ENCODE measurements at places on chromosomes 6 and 20. TPM values are rescaled to one million over a fixed set of nuclear protein-coding genes. Genes with fewer than 3 reads are reported as not detected.
A peak's percentile ranks its signal among the peaks of the same experiment; 100 is the strongest.

Gene SRF
- total RNA-seq: 111 TPM

Gene BPIFB1
- total RNA-seq: not detected

Gene COMMD7
- total RNA-seq: 24.5 TPM

Gene GGTLC1
- total RNA-seq: not detected

Gene SIM1
- not detected for total RNA-seq

Gene C20orf96
- total RNA-seq: 2.6 TPM

Gene MUC21
- total RNA-seq: not detected

Gene ADGB
- not detected for total RNA-seq

Gene XKR7
- not detected for total RNA-seq

Gene ULBP2
- not detected for total RNA-seq

Gene ARMC12
- total RNA-seq: 0.83 TPM

Gene RIPOR3
- 6.1 TPM for total RNA-seq

Gene PERP
- 83.0 TPM for total RNA-seq

Gene OVOL2
- not detected for total RNA-seq

Gene PDE7B
- 7.4 TPM for total RNA-seq

Gene CYP21A2
- 0.33 TPM for total RNA-seq

Gene DUSP15
- total RNA-seq: 0.83 TPM

Gene CD24
- total RNA-seq: 10.4 TPM

Gene ANKRD66
- total RNA-seq: not detected

DNA sequence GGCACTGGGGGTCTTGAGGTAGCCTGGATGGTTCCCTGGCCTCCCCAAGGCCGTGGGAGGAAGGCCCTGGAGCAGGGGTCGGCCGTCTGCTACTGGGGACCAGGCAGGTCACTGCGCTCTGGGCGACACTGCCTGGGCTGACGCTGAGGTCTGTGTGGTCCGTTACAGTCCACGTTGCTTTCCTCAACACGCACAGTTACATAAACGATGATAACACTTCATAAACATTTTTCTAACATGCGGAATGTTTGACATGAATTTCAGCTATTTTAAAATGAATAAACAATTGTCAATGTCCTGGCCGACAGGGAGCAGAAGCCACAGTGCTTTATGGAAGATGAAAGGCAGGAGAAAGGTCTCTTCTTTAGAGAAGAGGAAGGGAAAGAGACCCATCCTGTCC, 10.2 kb upstream of the RBBP8NL start:
- DNase-seq: no peak

GRCh38 chr6:159169193-159169555, at the start of gene FNDC1:
FNDC1 (plus strand) TSS chr6:159169400; CDS start chr6:159169597, 197 bp downstream.
- DNase-seq: no peak

- DNase-seq: no peak
These were observed 61.0 kb downstream of the TCP11 start for GRCh38 chr6:35080016-35080680.

- DNase-seq: no peak
These were observed 12.4 kb upstream of the PTPRK start for GRCh38 chr6:128532827-128533226.

DNA sequence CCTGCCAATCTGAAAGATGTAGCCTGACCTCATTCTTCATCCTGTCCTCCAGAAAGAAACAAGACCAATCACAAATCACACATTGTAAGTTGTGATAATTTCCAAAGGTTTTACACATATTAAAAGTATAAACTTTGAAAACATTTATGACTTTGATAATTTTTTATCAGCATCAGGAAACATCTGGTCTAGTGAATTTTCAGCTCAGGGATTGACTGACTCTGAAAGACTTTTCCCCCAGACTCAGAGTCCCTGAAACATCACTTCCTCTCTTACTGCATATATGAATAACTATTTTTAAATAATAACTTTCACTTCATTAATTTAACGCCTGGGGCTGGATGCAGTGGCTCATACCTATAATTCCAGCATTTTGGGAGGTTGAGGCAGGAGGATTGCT, 48.5 kb upstream of the SSTR4 start:
- DNase-seq: no peak

DNA sequence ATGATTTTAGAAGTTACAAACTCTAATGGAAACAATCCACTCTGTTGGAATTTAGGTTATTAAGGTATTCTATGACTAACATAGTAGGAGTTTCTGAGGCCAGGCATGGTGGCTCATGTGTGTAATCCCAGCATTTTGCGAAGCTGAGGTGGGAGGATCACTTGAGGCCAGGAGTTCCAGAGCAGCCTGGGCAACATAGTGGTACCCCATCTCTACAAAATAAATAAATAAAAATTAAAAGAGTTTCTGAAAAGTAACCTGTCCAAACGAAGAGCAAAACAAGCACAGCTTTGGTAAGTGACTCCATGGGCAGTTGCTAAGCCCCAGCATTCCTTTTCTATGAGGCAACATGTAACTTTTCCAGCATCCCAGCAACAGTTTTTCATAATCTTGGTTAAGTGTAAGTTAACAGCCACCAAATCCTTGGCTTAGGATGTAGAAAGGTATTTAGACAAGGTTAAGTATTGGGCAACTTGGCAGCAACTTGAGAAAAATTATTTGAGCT, 86.3 kb downstream of the SOX4 start:
- DNase-seq: no peak

GRCh38 chr6:132927713-132928112, 113.3 kb downstream of the RPS12 start:
- DNase-seq: no peak

GRCh38 chr20:7772371-7772770, 167.9 kb downstream of the HAO1 start:
- DNase-seq: no peak

GRCh38 chr6:146901940-146902816, 302.0 kb upstream of the STXBP5 start:
- DNase-seq: no peak

- DNase-seq: no peak
These were observed 201.3 kb downstream of the AKAP7 start for GRCh38 chr6:131336596-131336995.

- peak; percentile 21 for DNase-seq
These were observed 13.5 kb upstream of the ELMO2 start for GRCh38 chr20:46419882-46420281.

GRCh38 chr6:150315626-150316025, 53.2 kb upstream of the IYD start:
- DNase-seq: no peak

GRCh38 chr6:134516582-134516981, 198.7 kb upstream of the SGK1 start:
- DNase-seq: no peak

DNA sequence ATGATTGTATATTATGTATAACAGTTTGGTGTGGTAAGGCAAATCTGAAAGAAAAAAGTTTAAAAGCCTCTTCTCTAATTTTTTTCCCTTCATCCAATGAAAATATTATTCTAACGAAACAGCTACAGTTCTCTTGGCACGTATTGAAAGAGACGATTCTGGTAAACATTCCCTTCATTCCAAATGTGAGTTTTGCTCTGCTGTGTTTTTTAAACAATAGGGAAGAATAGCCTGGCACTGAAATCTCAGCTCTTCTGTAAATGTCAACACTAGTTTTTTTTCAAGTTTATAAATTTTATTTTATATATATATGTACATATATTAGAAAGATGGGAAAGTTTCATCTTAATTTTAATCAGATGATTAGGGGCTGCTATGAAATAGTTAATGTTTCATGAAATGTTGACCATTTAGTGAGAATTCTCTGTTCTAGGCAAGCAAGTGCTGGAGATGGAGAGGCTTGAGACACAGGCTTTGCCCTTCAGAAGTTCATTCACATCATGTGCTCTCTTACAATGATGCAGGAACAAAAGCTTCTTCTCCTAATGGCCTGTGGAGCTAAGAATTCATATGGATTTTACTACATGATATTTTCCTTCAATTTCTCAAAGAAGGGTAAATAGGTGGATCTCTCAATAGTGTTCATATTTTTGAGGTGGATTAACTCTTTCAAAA, 4.1 kb downstream of the PAQR8 start:
- DNase-seq: no peak

- no peak for DNase-seq
These were observed 34.7 kb downstream of the BMP2 start for GRCh38 chr20:6802227-6802626.

DNA sequence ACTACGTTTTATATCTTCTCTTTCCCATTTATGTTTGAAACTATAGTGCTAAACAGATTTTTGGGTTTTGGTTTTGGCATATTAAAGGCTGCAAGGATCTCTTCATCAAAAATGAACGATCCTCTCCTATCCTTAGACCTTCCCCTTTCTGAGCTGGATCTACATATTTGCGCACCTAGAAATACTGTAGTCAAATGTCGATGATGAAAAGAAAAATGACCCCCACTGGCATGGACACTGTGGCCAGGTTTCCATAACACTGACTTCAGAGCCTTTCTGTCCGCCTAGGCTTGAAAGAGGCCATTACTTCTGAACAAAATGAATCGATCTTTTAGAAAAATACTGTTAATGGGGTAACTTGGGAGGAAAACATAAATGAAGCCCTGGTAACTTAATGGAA, 5.8 kb downstream of the FLRT3 start:
- no peak for DNase-seq

DNA sequence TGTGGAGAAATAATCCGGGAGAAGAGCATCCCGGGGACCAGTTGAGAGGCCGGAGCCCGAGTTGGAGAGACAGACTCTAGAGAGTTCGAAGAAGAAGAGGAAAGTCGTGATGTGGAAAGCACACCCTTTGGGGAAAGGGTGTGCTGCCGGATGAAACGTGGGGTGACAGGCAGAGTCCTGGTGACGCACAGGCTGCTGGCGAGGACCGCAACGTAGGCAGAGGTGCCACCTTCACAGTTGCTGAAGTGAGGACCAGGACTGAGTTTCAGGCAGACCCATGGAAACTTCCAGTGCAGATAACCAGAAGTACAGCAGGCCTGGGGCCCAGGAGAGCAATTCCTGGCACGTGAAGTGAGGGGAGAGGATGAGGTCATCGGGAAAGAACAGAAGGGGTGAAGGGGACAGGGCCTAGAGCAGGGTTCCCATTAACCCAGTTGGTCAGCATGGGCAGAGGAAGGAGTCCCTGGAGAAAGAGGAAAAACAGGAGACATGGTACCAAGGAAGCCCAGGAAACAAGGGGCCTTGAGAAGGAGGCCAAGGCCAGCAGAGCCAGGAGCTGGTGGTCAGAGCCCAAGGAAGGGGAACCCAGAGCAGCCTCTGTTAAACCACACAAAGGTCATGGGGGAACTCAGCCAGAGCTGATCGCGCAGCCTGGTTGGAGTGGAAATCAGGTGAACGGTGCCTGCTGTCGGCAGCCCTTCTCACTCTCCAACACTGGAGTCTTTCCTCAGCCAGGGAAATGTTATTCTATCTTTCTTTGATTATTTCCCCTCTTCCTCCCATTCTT, 84.1 kb downstream of the PRND start:
- no peak for DNase-seq

GRCh38 chr6:79269877-79270276, 35.4 kb upstream of the HMGN3 start:
- DNase-seq: no peak

DNA sequence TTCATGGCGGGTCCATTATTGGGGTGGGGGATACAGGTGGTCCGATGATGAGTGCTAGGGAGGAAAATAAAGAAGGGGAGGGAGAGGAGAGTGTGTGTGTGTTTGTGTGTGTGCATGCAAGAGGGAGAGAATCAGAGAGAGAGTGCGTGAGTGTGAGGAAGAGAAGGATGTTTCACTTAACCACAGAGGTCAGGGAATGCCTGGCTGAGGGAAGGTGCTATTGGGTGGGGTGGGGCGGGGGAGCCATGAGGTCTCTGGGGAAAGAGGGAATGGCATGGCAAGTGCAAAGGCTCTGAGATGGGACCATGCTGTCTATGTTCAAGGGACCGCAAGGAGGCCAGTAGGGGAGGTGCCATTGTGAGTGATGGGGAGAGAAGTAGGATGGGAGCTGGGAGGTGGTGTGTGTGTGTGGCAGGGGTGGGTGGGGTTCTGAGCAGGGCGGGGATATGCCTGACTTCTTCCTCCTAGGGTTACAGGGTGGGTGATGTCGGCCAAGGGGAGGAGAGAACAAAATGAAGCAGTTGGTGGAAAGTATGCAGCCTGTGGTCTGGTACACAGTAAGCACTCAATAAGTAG, 23.0 kb downstream of the CEBPB start:
- no peak for DNase-seq

DNA sequence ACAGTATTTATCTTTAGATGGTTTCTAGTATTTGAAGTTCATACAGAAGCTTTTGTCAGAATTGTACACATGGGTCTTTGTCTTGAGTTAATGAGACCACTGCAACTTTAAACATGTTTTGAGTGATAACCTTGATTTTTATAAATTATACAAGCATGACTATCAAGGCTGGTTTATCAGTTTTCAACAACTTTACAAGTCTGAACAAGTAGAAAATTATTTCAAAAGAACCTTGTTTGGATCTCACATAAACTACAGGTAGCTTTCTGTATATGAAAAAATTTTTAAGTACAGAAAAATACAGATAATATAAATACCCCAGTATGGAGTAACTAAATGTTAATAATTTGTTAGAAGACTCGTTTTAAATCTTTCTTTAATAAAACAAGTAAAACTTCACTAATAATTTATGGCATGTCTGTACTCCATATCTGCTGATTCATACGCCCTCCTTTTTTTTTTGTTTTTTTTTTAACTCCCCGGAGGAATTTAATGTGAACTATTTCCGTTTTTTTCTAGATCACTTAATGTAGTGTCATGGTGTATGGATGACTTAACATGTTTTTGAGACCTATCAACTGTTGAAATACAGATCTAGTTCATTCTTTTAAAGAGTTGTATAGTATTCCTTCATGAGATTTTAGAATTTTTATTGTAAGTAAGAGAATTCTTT, 18.3 kb downstream of the VAPB start:
- no peak for DNase-seq

- DNase-seq: peak; percentile 14
These were observed 19.3 kb downstream of the SIRT5 start for GRCh38 chr6:13593720-13594119.

DNA sequence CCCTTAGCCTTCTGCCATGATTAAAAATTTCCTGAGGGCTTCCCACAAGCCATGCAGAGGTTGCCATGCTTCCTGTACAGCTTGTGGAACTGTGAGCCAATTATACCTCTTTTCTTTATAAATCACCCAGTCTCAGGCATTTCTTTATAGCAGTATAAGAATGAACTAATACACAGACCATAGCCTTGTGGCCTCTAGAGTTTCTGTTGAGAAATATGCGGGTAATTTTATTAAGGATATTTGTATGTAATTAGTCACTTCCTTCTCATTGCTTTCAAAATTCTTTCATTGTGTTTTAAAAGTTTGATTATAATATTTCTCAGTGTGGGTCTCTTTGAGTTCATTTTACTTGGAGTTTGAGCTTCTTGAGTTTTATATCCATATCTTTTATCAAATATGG, 484.9 kb downstream of the COL12A1 start:
- DNase-seq: no peak

Measured in esophagus muscularis mucosa (tissue), 4 donors.